Stomach (tissue), 19 donors: ENCODE measurements at places on chromosomes 2 and 18. TPM values are rescaled to one million over a fixed set of nuclear protein-coding genes. Genes with fewer than 3 reads are reported as not detected.
A peak's percentile ranks its signal among the peaks of the same experiment; 100 is the strongest.

DNA sequence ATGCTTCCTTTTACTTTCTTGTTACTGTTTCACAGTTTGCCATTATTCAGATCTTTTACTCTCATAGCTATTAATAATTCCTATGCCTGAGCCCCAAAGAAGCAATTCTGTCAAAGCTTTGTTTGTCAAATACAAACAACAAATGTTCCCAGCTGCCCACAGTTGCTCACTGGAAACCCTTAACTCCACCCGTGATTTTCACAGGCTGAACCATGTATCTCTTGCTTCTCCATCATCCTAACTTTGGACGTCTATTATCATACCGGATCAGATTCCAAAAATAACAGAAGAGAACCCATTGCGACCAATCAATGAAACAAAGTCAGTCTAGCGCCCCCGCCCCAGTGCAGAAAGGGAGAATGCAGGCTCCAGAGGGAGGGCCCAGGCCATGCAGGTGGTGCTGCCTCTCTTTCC is 24.2 kb downstream of the COLEC12 start:
- no peaks in the 10 kb centered on the region for H3K27me3 ChIP-seq
- DNase-seq, result no peak
- no peaks in the 10 kb centered on the region for H3K36me3 ChIP-seq
- H3K4me3 ChIP-seq, result no peak overlapping the region
- peaks cover 40% of the 10 kb centered on the region for H3K4me1 ChIP-seq

GRCh38 chr18:34921226-34921625 is 120.0 kb upstream of the MAPRE2 start:
- H3K36me3 ChIP-seq, result no peaks in the 10 kb centered on the region
- no peak overlapping the region for H3K27ac ChIP-seq
- DNase-seq, result no peak
- no peaks in the 10 kb centered on the region for H3K4me1 ChIP-seq

GRCh38 chr18:48777026-48777743 is 173.6 kb downstream of the SMAD7 start:
- peak; percentile 88 for DNase-seq
- peak overlapping the region; percentile 35 for H3K27ac ChIP-seq
- H3K27me3 ChIP-seq, result no peaks in the 10 kb centered on the region
- no peak overlapping the region for H3K4me3 ChIP-seq
- peaks cover 48% of the 10 kb centered on the region for H3K4me1 ChIP-seq

DNA sequence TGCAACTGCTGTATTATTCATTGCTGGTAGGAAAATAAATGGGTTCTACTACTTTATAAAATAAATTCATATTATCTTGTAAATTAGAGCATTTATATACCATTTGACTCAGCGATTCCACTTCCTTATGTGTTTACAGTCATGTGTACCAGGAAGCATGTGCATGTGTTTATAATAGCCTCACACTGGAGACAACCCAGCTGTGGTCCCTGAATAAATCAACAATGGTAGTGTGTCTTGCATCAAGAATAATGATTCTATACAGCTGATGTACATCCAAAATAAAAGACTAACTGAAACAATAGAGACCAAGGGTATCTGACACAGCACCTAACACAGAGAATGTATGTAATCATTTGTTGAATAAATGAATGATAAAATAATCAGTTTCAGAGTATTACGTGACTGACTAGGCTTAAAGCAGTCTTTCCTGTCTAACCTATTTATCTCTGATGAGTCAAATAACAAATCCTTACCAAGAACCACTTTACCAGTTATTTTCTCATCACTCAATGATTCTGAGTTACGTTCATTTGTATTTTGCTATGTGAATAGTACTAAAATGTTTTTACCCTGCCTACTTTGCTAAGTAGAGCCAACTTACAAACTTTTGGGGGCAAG is 216.8 kb downstream of the UBE2E3 start:
- DNase-seq, result peak; percentile 25
- no peaks in the 10 kb centered on the region for H3K36me3 ChIP-seq
- H3K27me3 ChIP-seq, result no peaks in the 10 kb centered on the region
- no peak overlapping the region for H3K4me3 ChIP-seq
- no peaks in the 10 kb centered on the region for H3K4me1 ChIP-seq

- no peak overlapping the region for H3K27ac ChIP-seq
- H3K4me1 ChIP-seq, result peaks cover 14% of the 10 kb centered on the region
- no peak overlapping the region for H3K4me3 ChIP-seq
- H3K36me3 ChIP-seq, result peaks cover 9% of the 10 kb centered on the region
Observed at GRCh38 chr18:48029296-48029986, 99.0 kb upstream of the SMAD2 start.

DNA sequence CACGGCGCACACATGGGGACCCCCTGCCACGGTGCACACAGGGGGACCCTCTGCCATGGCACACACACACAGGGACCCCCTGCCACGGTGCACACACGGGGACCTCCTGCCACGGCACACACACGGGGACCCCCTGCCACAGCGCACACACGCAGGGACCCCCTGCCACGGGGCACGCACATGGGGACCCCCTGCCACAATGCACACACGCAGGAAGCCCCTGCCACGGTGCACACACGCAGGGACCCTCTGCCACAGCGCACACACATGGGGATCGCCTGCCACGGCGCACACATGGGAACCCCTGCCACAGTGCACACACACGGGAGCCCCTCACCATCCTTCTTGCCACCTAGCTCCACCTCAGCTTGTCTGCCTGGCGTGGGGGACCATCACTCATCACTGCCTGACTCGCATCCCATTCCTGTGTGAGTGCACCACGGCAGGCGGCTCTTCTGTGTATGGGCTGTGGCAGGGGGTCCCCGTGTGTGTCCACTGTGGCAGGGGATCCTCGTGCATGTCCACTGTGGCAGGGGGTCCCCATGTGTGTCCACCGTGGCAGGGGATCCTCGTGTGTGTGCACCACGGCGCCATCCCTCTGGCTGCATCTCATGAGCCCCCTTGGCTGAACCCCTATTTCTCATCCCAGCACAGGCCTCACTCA is 206.7 kb downstream of the EIPR1 start:
- H3K36me3 ChIP-seq, result no peaks in the 10 kb centered on the region
- no peak for DNase-seq
- no peaks in the 10 kb centered on the region for H3K27me3 ChIP-seq
- H3K4me1 ChIP-seq, result no peaks in the 10 kb centered on the region

DNA sequence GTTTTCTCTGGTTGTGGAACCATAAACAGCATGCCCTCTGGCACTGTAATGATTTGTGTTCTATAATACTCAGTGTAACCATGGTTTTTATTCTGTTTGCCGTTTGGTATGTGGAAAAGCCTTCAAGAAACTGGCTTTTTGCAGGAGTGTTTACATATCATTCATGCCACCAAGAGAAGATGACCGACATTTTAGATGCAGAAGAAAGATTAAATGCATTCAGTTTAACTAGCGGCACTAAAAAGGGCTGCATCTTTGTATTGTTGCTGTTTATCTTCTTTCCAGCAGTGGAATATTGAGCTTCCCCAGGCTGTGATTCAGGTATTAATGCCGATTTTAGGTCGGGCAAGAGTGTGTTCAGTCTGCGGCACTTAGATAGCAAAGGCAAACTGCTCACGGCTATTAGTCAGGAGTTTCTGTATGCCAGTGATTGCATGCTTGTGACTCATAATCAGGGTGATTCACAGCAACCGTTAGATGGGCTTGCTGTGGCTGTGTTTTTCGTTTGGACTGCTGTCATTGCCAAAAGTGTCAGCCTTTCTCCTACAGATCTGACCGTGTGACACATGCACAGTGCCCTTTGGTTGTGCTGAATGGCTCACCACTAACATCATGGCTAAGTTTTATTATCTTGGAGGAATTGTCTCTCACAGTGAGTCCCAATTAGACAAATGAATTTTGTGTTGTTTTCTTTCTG is 479.7 kb downstream of the PARD3B start:
- no peaks in the 10 kb centered on the region for H3K27me3 ChIP-seq
- peak; percentile 62 for DNase-seq
- H3K27ac ChIP-seq, result peak overlapping the region; percentile 50
- H3K4me3 ChIP-seq, result no peak overlapping the region
- no peaks in the 10 kb centered on the region for H3K36me3 ChIP-seq

DNA sequence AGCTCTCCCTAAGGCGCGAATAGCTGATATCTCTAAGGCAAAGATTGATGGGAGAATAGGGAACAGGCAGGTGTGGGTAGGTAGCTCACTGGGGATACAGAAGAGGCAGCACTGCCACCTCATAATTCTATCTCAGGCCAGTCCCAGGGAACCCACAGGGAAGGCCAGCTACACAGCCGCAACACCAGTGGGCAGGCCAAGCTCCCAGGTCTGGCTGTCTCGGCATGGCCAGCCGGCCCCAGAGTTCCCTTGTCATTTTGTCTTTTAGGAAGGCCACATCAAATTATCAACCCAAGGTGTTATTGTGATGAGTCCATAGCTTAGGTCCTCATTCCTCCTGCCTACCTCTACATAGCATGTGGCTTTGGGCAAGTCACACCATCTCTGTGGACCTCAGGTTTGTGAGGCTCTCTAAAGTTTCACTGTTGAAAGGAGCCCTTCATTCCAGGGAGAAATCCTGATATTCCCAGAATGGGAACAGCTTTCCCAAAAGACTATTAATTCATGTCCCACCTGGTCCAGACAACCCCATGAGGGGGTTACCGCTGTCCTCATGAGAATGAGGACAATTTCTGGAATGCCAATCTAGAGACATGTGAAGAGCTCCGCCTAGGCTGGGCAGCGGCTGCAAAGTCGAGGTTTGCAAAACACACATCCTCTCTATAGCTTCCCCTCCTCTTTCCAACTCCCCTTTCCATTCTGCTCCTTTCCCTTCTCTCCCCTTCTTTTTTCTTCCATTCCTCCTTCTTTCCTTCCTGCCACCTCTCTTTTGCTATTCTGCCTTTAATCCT is 287.1 kb upstream of the ID2 start:
- H3K27me3 ChIP-seq, result no peaks in the 10 kb centered on the region
- no peak overlapping the region for H3K4me3 ChIP-seq
- H3K27ac ChIP-seq, result no peak overlapping the region
- no peak for DNase-seq
- no peaks in the 10 kb centered on the region for H3K36me3 ChIP-seq

DNA sequence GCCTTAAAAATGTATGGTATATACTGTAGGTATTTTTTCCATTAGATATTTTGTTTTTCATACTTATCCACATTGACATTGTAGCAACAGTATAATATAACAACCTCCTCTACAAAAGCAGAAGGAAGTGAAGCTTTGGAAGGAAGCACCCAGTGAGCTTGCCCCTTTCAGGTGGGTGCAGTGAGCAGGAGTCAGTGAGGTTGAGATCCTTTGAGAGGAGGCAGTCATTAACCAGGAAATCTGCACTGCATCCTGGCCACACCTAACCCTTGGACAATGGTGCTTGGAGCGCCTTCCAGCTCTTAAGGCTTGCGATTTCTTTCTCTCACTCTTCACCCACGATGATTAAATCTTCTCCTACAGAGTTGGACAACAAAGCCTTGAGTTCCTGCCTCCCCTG is 13.9 kb downstream of the IL37 start:
- no peaks in the 10 kb centered on the region for H3K4me1 ChIP-seq
- no peaks in the 10 kb centered on the region for H3K36me3 ChIP-seq
- no peaks in the 10 kb centered on the region for H3K27me3 ChIP-seq

GRCh38 chr2:25489631-25490030 is 147.9 kb upstream of the DNMT3A start:
- DNase-seq, result no peak
- H3K4me3 ChIP-seq, result no peak overlapping the region
- H3K4me1 ChIP-seq, result no peaks in the 10 kb centered on the region

- H3K27me3 ChIP-seq, result no peaks in the 10 kb centered on the region
- no peak for DNase-seq
- H3K4me3 ChIP-seq, result no peak overlapping the region
- H3K4me1 ChIP-seq, result no peaks in the 10 kb centered on the region
- H3K27ac ChIP-seq, result no peak overlapping the region
Observed at GRCh38 chr2:8009010-8009597, 672.8 kb upstream of the ID2 start.

DNA sequence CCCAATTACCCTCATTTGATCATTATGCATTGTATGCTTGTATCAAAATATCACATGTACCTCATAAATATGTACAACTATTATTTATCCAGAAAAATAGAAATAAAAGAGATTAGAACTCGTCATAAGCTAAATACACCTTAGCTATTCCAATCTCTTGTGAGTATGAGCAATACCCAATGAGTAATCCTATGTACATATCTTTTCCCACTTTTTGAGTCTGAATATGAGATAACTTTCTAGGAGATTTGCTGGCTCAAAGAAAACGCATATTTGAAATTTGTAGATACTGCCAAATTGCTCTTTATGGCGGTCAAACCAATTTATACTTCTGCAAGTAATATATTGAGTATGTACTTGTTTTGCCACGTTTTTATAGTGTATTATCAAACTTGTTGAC is 24.1 kb downstream of the PRKD3 start:
- no peak overlapping the region for H3K27ac ChIP-seq
- H3K27me3 ChIP-seq, result no peaks in the 10 kb centered on the region
- no peaks in the 10 kb centered on the region for H3K4me1 ChIP-seq
- no peak overlapping the region for H3K4me3 ChIP-seq
- no peaks in the 10 kb centered on the region for H3K36me3 ChIP-seq
- no peak for DNase-seq

- H3K27me3 ChIP-seq, result no peaks in the 10 kb centered on the region
- DNase-seq, result no peak
- no peaks in the 10 kb centered on the region for H3K4me1 ChIP-seq
- no peak overlapping the region for H3K4me3 ChIP-seq
Observed at GRCh38 chr2:166092889-166093288, 34.9 kb downstream of the SCN1A start.

CMPK2 gene
- 5.8 TPM for total RNA-seq

- no peaks in the 10 kb centered on the region for H3K36me3 ChIP-seq
- peaks cover 15% of the 10 kb centered on the region for H3K4me1 ChIP-seq
- no peaks in the 10 kb centered on the region for H3K27me3 ChIP-seq
- H3K4me3 ChIP-seq, result no peak overlapping the region
- H3K27ac ChIP-seq, result no peak overlapping the region
- peak; percentile 38 for DNase-seq
Observed at GRCh38 chr2:197216361-197216979, 94.1 kb downstream of the ANKRD44 start.

DNA sequence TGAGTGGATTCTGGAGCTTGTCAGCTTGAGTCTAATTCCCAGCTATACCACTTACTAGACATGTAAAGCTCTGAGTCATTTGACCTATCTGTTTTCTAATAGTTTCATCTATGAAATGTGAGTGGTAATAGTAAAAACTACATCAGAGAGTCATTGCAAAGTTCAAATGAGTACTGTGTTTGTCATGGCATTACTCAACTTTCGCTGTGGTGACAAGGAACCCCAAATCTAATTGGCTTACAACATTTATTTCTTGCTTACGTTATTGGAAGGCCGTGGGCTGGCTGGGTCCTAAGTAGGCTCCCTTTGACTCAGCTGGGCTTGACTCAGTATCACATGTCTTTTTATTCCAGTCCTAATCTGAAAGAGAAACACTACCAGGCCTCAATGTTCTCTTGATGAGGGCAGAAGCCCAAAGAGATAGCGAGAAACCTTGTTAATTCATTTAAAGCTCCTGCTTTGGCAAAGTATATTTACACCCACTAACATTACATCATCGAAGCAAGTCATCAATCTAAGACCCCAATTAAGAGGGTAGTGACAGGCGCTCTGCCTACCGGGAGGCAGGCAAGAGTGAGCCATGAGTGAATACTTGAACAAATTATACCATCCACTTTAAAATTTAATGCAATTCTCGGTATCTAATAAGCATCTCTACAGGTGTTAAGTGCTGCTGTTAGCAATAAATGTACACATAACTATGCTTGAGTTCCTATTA is 431.8 kb upstream of the SPHKAP start:
- no peak overlapping the region for H3K4me3 ChIP-seq
- no peaks in the 10 kb centered on the region for H3K27me3 ChIP-seq
- no peaks in the 10 kb centered on the region for H3K4me1 ChIP-seq
- no peak for DNase-seq
- no peaks in the 10 kb centered on the region for H3K36me3 ChIP-seq
